Activated CD4-positive, alpha-beta T cell treated with anti-CD3 and anti-CD28 coated beads, Interleukin-2, amount 50 U/mL, for 48 hours (primary cell): ENCODE measurements at places on chromosomes 2 and 18.

- no peak for DNase-seq
These were observed 68.3 kb upstream of the MRPS9 start for GRCh38 chr2:104969564-104969963.

GRCh38 chr18:49853011-49853410 is 39.7 kb upstream of the ACAA2 start:
- no peak for DNase-seq

DNA sequence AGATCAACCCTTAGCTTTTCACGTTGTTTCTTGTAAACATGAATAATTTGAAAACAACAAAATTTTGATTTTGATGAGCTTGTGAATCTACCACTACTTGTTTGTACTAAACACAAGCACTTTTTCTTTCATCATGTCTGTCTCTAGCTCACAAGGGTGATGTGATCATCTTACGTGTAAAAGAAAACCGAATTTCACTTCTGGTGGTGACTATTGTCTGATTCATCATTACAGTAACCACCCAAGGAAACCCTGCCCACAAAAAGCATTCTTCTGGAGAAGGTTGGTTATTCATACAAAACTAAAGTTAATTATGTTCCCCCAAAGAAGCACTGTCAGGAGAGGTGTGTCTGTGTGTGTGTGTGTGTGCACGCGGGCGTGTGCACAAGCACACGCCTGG is 285.4 kb downstream of the ZNF516 start:
- no peak for DNase-seq

GRCh38 chr18:28350821-28351220 is 173.9 kb upstream of the CDH2 start:
- DNase-seq, result no peak

GRCh38 chr2:100188326-100188725 is 45.9 kb upstream of the AFF3 start:
- DNase-seq, result no peak

DNA sequence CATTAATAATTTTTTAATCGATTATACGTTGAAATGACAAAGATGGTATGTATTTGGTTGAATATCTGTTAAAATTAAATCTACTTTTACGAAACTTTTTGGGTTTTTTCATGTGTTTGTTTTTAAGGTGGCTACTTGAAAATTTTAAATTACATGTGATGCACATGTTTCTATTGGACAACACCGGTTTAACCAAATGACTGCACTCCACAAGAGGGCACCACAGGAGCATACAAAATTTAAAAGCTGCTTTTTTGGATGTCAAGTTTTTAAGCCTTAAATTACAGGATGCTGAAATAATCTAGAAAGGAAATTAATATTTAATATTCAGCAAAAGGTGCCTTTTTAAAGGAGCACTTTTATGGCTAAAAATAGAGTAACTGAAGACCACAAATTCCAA is 98.7 kb downstream of the ACVR1 start:
- peak; percentile 55 for DNase-seq

DNA sequence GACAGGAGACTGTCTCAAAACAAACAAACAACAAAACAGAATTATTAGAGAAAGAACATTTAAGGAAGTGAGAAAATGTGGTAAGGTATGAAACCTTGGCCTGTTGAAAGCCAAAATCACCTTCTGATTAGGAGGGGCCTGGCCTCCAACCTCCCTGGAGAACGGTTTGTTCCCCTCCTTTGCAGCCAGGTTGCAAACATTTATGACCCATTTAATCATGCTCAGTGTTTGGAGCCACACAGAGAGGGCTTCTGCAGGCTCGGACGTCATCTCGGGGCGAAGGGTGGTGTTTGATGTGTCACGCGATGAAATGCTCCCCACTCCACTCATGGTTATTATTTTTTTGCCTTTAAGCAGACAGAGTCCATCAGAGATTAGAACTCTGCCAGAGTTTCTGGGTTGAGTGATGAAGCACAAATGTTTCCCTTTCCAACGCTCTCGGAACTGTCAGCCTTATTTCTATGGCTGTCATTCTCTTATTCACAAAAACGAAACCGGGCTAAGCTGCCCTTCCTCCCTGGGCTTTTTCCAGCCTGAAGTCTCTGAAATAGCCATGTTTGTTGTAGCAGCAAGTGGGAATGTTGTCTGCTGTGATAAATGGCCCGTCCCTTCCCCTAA is 33.6 kb upstream of the ROCK2 start:
- DNase-seq, result no peak

- DNase-seq, result no peak
These were observed 332.7 kb upstream of the POU3F3 start for GRCh38 chr2:104521247-104521646.

- no peak for DNase-seq
These were observed 8.3 kb upstream of the TMEM178A start for GRCh38 chr2:39657287-39657937.

- DNase-seq, result no peak
These were observed 35.3 kb upstream of the KCNF1 start for GRCh38 chr2:10876394-10876793.

- DNase-seq, result no peak
These were observed 45.4 kb downstream of the RABL2A start for GRCh38 chr2:113672326-113672932.

GRCh38 chr2:222992137-222992536 is 59.9 kb upstream of the KCNE4 start:
- DNase-seq, result no peak

- DNase-seq, result peak; percentile 19
These were observed 41.5 kb upstream of the RPE start for GRCh38 chr2:209960676-209961630.

GRCh38 chr2:201996006-201996405 is 37.6 kb upstream of the FZD7 start:
- DNase-seq, result no peak

- no peak for DNase-seq
These were observed 162.6 kb downstream of the PDE11A start for GRCh38 chr2:177909962-177910361.

DNA sequence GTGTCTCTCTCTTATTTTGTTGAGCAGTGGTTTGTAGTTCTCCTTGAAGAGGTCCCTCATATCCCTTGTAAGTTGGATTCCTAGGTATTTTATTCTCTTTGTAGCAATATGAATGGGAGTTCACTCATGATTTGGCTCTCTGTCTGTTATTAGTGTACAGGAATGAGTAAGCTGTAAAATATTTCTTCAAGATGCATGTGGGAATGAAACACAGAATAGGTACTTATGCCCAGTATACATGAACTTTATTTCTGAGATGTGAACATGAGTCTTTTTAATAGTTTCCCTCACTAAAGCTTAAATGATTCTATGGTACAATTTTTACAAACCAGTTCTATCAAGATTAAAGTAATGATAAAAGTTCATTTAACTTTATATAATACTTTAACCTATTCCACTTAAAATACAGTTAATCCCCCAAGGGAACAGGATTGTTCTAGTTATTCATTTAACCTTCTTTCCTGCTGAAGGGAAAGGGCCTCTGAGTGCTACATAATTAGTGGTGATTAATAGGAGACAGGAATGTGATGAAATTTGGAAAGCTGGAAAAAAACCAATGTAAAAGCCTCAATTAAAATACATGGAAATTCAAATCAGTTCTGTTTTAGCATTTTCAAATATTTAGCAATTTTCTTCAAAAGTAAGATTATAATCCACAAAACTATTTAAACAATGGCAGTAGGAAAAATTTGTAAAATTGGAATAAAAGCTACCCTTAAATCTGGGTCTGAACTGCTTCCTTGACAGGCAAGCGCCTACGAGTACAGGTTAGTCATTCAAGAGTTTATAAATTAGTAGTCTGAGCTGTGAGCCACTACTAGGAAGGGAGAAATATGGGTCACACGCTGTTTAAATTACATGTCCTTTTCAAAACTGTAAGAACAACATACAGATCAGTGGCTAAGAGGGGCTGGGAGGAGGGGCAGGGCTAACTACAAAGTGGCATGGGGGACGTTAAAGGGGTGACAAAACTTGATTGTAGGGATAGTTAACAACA is 28.9 kb downstream of the SPIRE1 start:
- no peak for DNase-seq

DNA sequence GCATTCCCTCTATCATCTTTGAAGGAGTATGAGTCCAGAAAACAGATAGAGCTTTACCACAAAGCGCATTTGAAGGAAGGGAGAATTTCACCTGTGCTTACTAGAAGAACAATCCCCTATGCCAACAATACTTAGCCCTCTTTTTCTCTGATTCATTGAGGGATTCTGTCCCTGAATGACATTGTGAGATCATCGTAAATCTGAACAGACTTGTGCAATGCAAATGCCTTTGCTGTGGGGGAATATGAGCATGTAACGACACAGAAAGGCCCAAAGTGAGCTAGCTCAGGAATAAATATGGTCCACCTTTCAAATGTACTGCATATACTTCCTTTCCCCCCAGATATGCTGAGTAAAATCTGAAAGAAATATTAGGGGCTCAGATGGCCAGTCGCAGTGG is 67.6 kb downstream of the SCN1A start:
- no peak for DNase-seq

DNA sequence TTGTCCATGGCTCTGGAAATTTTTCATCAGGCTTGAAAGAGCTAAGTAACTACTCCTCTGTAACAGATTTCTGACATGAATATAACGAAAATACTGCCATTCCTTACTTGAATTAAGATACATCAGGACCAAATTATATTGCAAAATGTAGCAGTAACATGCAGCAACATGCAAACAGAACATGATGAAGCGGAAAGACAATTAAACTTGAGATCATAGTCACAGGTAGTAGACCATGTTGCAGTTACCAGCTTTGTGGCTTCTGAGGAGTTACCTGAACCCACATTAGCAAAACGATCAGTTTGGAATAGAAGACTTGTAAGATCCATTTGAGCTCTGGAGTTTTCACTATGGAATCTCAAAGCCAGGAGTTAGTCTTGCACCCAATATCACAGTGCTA is 76.2 kb downstream of the MREG start:
- no peak for DNase-seq

DNA sequence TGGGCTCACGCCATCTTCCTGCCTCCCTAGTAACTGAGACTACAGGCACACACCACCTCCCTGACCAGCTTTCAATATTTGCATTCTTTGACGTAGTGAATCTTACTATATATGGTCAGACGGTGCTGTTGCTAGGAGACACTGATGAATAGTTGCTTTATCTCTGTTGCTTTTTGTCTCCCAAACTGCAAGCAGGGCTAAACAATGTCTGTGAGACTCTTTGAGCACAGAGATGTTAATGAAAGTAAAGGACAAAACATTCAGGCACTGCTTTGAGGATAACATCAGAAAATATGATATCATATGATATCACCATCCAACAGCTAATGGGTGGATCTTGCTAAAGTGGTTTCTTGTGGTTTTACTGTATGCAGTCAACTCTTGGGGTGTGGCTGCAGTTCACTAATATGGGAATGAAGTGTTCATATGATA is 43.0 kb downstream of the EMILIN2 start:
- DNase-seq, result no peak

- DNase-seq, result peak; percentile 77
These were observed at the start of gene WNT10A for GRCh38 chr2:218880102-218880858. Gene WNT10A, plus strand, starts transcription at chr2:218880852. Its CDS starts 144 bp downstream, at chr2:218880996.

GRCh38 chr2:181814057-181814491 is 77.5 kb upstream of the ITPRID2 start:
- DNase-seq, result no peak

- no peak for DNase-seq
These were observed 20.9 kb downstream of the KCNG2 start for GRCh38 chr18:79818631-79819030.

GRCh38 chr18:13308369-13308768 is 89.8 kb downstream of the LDLRAD4 start:
- no peak for DNase-seq

GRCh38 chr2:234136461-234136860 is 86.0 kb downstream of the SPP2 start:
- no peak for DNase-seq

DNA sequence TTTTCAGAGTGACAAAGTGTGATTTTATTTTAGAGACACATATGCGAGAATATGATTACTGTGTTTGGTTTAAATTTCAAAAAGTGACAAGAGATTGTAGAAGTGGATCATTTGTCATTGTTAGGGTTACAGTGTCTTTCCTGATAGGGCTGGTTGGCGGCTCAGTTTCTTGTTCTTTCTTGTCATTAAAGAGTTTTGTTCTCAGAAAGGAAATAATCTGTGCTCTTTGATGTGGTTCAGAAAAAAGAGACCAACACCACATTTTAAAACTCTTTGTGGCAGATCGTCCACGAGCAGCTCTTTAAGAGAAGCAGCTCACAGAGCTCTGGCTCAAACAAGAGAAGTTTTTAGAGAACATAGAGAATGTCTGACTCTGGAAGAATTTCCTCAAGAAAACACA is 45.6 kb upstream of the ZNF532 start:
- no peak for DNase-seq

DNA sequence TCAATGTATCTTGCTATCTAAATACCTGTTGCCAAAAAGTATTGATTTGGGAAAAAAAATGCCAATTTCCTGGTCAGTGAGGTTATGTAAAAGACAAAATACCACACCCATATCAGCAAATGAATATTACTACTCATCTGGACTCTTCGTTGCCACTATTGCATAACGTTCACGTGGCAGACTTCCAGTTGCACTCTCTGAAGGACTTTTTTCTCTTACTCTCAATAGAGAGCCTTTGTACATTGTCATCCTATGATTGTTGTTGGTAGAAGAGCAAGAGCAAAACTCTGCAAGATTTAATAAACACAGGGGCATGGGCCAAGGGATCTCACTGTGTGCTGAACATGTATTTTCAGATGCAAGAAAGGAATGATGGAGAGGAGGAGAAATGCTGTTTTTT is 689.8 kb downstream of the MBD2 start:
- no peak for DNase-seq

- DNase-seq, result peak; percentile 34
These were observed 26.8 kb upstream of the CTLA4 start for GRCh38 chr2:203840655-203841205.

GRCh38 chr18:78776706-78777285 is 202.8 kb upstream of the SALL3 start:
- no peak for DNase-seq

DNA sequence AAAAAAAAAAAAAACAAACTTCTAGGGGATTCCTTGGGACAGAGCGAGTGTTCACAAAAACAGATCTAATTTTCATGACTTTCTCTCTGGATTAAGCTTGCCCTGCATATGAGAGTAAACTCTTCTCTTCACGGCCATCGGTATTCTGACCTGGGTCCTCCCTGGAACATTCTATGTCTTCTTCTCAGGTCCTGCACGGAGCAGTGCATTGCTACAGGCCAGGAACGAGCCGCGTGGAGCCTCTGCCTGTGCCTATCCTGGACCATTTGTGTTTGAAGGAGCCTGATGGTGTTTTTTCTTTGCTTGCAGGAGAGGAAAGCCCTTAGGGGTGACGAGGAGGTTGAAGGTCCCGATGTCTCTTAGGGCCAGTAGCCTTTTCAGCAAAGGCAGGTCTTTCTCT is 1.8 kb upstream of the OXER1 start:
- no peak for DNase-seq

DNA sequence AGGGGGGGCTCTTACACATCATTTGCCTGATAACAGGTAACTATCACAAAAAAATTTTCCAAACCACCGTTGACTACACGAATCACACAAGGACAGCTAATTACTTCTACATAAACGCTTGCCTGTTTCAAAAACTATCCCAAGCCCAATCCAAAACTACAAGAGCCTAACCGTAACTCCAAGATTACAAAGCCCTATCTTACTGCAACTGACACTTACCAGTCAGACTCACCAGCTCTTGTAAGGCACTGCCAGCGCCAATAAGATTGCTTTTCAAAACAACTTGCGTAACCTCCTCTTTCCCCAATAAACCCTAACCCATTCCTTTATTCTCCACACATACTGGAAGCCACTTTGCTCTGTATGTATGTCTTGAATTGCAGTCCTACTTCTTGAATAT is 148.4 kb downstream of the NBAS start:
- no peak for DNase-seq

- no peak for DNase-seq
These were observed 105.4 kb upstream of the MAP4K3 start for GRCh38 chr2:39542523-39542922.
